Activated CD8-positive, alpha-beta memory T cell treated with anti-CD3 and anti-CD28 coated beads for 4 hours (primary cell): ENCODE measurements at places on chromosomes 2 and 18.

GRCh38 chr18:44731530-44732237, 51.0 kb downstream of the SETBP1 start:
- DNase-seq, result no peak

DNA sequence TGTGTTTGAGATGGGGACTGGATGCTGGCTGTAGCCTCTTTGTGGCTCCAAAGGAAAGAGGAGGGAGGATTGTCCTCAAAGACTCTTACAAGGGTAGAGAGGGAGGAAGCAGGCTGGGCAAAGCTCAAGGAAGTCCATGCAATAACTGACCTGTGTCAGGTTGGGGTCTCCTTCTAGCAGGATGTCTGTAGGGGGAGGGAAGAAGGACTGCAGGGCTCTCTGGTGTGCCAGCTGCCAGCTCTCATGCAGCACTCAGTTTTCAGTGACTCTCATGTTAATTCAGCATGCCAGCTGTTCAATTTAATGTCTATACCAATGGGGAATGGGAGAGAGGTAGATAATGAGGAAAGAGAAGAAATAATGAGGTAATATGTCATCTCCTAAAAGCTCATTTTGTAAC, 85.3 kb upstream of the RANBP2 start:
- DNase-seq, result no peak

GRCh38 chr2:121881950-121882349, 126.5 kb downstream of the TSN start:
- no peak for DNase-seq

DNA sequence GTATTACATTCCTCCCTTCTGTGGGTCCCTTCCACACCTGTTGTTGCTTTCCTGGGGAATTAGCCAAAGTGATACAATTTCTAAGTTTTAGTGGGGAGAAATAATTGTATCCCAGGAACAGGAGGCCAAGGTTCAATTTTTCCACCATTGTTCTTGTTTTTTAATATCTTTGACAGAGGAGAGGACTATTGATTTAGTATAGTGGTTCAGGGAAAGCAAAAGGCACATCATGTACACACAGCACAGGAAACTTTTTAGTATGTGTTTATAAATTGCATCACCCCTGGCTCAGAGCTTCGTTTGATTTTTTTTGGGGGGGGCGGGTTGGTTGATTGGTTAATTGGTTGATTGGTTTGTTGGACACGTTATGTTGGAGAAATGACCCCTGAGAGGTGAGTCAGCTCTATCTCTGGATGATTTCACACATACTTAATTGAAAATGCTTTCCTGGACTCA, 431.6 kb downstream of the PID1 start:
- no peak for DNase-seq

- no peak for DNase-seq
Observed at GRCh38 chr2:233833345-233833744, 21.0 kb downstream of the HJURP start.

DNA sequence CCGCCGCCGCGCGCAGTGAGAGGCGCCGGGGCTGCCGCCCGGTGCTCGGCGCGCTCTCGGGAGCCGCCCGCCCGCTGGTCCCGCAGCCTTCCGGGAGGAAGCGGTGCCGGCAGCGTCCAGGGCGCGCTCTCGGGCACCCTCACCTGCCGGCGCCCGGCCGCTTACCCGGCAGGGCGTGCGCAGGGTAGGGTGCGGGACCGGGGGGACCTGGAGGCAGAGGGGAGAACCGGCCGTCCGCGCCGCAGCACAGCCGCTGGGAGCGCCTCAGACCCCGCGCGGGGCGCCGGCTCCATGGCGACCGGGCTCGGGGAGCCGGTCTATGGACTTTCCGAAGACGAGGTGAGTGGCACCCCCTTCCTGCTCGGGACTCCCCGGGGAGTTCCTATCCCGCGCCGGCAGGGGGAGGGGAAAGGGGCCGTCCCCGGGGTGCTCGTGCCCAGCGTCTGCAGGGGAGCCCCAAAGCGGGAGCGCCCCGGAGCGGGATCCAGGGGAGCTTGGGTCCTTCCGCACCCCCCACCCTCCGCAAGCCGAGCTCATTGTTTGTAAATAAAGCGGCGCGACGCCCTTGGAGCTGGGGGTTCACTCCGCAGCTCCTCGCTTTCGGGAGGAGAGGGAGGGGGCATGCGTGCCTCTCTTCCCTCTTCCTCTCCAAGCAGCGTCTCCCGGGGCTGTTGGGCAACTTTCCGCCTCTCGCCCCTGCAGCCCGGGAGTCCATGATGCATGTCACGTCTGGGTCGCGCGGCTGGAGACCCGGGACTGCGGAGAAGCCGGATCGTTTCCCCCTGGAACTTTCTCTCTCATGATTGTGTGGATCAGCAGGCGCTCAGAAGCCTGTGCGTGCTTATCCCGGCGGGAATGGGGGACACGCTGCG, 580 bp downstream of the NEDD4L start:
- no peak for DNase-seq

- no peak for DNase-seq
Observed at GRCh38 chr2:26076001-26076587, 42.2 kb downstream of the RAB10 start.

DNA sequence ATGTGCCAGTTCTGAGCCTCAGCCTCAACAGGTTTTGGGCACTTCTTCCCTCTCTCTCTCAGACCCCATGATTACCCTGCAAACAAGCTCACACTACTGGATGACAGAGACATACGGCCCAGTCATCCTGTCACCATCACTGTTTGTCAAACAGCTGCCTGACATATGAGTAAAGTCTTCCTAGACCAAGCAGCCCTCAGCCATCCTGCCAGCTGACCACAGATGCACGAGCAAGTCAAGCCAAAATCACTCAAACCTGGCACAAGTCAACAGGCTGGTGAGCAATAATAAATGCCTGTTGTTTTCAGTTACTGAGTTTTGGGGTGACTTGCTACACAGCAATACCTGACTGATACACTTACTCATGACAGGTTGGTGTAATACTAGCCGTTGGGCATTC, 75.5 kb upstream of the KLF7 start:
- DNase-seq, result no peak

DNA sequence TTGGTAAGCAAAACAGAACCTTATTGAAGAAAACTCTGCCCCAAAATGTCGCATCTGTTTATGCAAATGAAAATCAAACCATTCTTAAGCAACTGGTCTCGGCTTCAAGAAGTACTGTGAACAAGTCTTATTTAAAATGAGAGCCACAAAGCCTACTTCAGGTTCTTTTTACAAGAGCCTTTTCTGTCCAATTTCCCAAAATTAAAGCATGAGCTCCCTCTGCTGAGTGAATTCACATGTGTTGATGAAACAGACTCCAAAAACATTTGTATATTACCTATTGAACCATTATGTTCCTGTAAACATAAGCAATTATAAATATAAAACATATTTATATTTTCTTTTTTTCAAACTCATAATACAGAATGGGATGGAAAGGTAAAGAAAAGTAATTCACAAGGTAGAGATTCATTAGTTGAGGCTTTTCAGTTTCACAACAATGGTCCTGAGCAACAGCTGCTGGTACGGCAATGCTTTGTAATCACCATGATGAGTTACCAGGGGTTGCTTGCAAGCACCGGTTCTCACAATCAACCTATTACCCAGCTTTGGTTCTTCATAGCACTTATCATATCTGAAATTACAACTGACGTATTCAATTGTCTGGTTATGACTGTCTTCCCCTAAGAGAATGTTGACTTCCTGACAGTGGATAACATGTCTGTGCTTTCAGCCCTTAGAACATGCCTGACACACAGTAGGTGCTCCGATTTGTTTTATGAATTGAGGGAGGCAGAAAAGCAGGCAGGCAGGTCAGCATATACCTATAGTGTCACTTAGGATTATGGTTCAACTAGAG, 108.4 kb upstream of the BZW1 start:
- no peak for DNase-seq

DNA sequence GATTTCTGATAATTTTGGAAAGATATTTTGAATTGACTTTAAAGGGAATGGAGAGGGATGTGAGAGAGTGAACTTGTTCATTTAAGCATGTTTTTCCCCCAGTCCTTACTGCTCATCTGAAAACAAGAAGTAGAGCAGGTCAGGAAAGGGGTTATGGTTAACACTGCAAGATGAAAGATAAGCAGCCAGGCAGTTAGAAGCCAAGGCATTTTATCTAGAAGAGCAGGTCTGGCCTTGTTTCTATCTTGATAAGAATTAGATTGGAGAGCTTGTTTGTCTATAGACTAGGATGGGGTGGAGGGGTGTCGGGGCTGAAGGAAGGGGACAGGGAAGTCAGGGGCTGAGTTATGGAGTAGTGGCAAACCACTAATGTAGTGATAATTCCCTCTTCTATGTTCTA, 171.6 kb downstream of the IKZF2 start:
- DNase-seq, result no peak

- no peak for DNase-seq
Observed at GRCh38 chr2:151192681-151193080, 69.0 kb downstream of the RBM43 start.

DNA sequence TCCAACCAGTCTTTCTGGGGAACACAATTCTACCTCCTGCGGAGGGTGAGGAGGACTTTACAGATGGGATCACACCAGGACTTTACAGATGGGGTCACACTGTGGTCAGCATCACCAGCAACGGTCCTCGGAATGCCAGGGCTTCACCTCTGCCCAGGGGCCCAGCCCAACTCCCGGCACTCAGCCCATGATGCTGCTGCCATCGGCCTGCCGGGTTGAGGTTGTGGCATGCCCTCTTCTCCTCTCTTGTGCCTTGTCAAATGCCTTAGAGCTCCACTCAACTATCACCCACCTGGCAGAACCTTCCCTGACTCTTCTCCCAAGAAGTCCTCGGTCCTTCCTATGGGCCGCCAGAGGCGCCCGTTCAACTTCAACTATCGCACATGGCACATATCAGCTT, 166.7 kb downstream of the CTIF start:
- DNase-seq, result no peak

DNA sequence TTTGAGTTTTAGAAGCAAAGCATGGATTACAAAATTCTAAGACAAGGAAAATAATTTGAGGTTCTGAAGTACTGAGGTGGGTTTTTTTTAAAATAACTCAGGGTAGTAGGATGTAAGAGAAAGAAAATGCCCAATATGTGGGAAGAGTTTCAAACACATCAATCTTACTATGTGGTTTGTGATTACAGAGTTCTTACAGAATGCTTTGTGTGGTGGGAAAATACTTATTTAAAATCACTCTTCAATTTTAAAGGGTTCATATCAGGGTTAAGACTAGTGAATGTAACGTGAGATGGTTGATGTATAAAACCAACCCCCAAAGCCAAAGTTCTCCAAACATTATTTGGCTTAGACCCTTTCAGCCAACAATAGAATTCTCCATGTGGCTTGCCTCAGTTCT, 173.5 kb downstream of the UBE2E3 start:
- no peak for DNase-seq

DNA sequence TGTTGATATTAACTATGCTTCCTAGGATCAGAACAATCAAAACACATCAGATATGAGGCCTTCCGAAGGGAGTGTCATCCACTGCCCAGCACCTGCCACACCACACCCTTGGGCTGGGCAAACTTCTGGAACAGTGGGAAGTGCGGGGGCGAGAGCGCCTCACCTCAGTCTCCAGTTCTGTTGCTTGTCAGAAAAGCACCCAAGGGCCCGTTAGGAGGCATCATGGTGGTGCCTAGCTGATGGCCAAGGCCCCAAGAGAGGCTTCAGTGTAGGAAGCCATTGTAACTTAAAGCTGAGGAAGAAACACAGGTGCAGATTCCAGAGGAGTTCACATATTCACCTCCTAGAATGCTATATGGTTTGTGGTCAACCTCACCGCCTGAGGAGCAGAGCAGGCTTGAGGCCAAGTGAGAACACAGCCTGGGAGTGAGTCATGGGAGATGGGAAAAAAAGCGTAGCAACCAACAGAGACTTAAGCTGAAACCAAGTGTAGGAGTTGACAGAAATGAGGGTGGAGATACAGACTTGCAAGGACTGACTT, 85.1 kb upstream of the ATL2 start:
- DNase-seq, result no peak

GRCh38 chr2:207041279-207041678, 102.0 kb downstream of the CPO start:
- DNase-seq, result no peak

DNA sequence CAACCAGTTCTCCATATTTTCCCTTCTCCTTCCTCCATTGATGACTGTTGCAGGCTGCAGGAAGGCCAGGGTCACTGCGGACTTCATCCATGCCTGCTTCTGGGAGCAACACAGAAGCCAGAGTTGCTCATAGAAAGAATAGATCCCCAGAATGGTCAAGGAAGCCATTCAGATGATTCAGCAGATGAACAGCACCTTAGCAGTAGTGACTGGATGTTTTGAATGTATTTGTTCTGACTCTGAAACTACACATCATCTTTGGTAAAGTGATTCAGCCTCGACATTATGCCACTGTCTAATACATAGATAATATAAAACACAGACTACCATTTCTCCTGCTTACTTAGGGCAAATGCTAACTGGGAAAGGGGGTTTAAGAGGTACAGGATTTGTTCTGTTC, 411.6 kb downstream of the RND3 start:
- DNase-seq, result no peak

GRCh38 chr2:158228943-158229508, 127.3 kb downstream of the UPP2 start:
- no peak for DNase-seq

DNA sequence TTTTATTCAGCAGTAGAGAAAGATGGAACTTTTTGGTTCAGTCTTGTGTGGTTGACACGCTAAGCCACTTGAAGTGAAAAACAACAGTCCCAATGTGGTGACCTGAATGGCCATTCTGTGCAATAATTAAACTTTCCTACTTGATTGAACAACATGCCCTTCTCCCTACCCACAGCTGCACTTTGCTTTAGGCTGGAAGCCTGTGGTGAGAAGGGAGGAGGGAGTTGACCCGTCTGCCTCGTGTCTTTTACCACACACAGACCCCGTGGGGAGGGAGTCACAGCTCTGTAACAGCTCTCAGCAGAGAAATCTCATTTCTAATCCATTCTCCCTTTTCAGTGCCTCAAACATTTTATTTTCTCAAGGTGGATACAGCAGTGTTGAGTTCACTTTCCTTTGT, 138.2 kb upstream of the PKDCC start:
- DNase-seq, result no peak

DNA sequence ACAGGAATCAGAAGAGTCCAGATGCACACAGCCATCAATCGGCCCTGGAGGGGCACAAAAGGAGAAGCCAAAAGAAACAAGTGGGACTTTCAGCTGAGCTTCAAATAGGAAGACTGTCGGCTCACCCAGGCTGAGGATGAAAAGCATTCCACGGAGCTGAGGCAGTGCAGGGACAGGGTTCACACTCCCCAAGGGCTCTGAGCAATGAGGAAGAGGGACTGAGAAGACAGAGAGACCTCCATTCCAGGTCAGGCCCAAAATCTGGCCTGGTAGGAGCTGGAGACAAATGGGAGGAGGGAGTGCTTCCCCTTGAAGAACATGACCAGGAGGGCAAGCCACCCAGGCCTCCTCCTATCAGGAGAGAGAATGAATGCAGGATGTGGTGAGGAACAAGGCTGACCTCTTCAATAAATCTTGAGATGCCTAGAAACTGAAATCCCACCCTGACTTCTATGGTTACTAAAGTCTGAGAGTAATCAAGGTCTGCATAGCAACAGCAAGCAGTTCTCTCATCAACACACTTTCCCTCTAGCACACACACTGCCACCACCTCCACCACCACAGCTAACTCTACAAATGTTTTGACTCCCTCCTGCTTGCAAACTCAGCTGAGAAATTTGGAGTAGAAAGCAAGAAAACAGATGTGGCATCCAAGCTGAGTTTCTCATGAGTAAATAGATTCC, 434.4 kb downstream of the TNS1 start:
- DNase-seq, result no peak
